ENCODE measurements at places on chromosomes 12 and 14.

DNA sequence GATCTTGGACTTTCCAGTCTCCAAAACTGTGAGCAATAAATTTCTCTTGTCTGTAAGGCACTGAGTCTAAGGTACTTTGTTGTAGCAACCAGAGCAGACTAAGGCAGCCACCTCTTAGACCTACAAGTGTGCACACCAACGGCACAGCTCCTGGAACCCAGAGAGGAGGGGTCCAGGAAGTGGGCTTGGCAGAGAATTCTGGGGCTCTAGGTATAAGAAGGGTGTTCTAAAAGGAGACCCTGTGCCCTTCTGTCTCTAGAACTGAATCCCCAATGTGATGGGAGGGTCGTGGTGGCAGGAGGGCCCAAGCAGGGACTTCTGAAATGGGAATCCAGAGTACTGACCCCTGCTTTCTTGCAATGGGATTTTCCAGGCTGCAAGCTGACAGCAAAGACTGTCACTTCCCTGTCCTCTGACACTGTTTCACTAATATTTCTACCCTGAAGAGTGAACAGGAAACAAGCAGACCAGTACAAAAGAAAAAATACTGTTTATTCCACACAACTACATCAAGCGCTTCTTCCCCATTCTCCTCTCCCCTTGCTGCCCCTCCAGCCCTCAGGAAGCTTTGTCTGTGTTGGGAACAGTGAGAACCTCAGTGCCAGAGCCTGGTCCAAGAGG, 13.6 kb upstream of the TFCP2 start:
- DNase-seq, result no peak

GRCh38 chr14:64081174-64081746, 212.9 kb downstream of the ESR2 start:
- no peak for DNase-seq

DNA sequence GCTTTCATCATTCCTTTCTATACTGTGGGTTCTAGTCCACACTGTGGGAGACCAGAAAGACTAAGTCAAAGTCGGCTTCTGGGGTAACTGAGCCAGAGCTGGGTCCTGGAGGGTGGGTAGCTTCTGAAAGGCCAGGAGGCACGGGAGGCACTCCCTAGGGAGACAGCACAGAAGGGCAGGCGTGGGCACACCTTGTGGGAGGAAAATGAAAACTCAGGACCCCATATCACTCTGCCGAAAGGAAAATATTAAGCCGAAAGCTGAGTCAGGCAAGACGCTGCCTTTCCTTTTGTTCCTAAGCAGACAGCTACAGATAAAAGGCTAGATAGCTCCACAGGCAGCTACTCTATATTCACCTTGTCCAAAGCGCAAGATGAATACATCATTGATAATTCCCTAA, 20.7 kb downstream of the ANO2 start:
- no peak for DNase-seq

DNA sequence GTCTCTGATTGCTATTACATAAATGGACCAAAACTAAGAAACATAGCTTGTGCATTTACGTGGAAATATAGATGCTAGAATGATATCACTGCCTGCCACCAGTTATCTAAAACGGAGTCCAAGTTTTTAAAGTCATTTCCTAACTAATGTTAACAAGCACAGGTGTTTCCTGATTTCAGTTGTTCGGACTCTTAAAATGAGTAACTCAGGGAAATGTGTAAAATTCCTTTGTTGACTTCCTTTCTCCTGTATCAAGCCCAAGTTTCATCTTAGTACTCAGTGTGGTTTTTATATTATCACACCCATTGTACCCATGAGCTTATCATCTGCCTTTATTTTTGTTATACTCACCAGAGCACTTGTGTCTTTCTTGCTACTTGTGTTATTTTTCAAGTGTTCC, 13.2 kb upstream of the PRKCH start:
- DNase-seq, result no peak

- no peak for DNase-seq
These were observed 1.4 kb downstream of the PCNX4 start for GRCh38 chr14:60093080-60093479.

Data from ureter (tissue), 1 donor.